Uterus (tissue), 4 donors: ENCODE measurements at places on chromosomes 4 and X.

DNA sequence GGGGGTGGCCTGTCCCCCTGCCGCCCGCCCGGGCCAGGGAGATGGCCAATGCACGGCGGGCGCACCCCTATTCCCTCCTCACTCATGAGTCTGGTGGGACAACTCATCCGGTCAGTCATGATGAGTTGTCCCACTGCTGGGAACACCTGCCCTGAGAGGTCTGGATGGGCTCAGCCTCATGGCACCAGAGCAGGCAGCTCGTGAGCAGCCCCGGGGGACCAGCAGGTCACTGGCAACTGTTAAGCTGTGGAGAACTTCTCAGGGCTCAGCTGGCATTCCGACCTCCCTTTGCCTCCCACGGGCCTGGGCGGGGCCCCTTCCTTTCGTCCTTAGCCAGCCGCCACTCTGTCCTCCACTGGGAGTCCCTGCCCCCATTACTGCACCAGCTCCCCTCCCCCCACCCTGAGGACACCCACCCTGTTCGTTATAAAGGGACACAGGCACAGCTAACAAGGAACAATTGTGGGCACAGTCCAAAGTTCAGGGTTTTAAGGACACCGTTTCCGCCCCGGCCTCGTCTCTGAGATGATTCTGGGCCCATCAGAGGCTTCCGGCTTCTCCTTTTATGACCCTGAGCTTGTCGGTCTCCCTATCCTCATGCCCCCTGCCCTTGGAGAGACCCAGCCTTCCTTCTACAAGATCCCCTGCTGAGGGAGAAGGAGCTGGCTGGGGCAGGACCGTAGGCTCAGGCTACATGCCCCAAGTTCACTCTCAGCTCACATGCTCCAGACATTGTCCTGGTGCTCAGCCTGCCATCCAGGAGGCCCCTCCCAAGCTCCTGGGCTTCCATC lies 14.6 kb upstream of the KIAA0232 start:
- H3K27ac ChIP-seq, result no peak overlapping the region
- H3K27me3 ChIP-seq, result no peaks in the 10 kb centered on the region
- H3K36me3 ChIP-seq, result no peaks in the 10 kb centered on the region
- DNase-seq, result no peak
- peaks cover 7% of the 10 kb centered on the region for H3K4me1 ChIP-seq
- no peak overlapping the region for H3K4me3 ChIP-seq

DNA sequence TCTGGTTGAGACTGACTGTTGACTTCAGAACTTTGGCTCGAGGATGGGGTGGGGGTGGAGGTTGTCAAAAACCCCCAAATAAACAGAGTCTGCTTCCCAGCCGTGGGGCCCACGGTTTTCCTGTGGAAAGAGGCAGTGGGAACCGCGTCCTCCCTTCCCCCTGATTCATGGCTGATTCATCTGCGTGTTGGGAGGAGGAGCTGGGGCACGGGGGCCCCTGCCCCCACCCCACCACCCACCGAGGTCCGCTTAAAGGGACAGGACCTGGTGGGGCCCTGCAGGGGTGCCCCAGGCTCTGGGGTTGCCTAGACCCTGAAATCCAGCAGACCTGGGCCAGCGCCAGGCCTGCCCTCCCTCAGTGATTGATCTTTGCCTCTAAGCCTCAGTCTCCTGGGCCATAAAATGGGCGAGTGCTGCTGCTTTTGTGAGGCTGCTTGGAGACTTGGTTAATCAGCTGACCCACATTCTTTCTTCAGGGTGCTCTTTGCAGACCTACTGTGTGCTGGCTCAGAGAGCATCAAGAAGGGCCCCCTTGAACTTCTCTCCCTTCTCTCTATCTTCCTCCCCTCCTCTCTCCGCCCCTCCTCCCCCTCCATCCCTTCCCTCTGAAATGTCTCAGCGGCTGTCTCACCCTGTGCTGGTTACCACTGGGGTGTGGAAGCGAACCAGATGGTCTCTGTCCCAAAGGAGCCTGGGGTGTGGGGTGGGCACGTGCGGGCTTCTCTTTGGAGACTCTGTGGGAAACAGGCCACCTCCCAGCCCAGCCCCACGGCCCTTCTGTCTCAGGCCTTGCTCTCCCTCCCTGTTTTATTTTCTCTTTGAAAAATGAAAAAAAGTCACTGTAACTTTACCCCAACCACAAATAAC lies 9.1 kb downstream of the HTRA3 start:
- no peaks in the 10 kb centered on the region for H3K36me3 ChIP-seq
- DNase-seq, result peak; percentile 80
- no peak overlapping the region for H3K4me3 ChIP-seq
- peak overlapping the region; percentile 65 for H3K27ac ChIP-seq
- H3K27me3 ChIP-seq, result no peaks in the 10 kb centered on the region

DNA sequence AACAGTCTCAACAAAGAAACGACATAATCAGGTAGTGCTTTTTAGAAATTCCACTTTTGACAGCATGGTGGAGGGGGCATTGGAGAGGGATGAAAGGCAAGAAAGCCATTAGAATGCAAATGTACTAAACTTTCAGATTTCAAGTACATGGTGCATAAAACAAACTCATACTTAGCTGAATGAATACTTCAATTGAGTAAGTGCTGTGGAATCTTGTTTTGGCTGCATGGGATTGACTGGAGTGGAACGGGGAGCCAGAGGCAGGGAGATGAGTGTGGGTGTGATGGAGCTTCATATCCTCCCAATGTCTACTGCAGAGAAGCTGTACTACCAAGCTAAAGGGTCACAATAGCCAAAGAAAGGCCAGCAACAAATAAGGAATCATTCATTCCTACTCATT lies 52.4 kb downstream of the USP46 start:
- H3K4me3 ChIP-seq, result no peak overlapping the region
- no peaks in the 10 kb centered on the region for H3K4me1 ChIP-seq
- H3K27ac ChIP-seq, result no peak overlapping the region
- no peak for DNase-seq
- no peaks in the 10 kb centered on the region for H3K27me3 ChIP-seq

GRCh38 chr4:172874944-172875343 lies 293.7 kb upstream of the GALNT7 start:
- H3K27me3 ChIP-seq, result no peaks in the 10 kb centered on the region
- no peak overlapping the region for H3K4me3 ChIP-seq
- peaks cover 3% of the 10 kb centered on the region for H3K4me1 ChIP-seq
- no peak for DNase-seq
- no peaks in the 10 kb centered on the region for H3K36me3 ChIP-seq

- no peak overlapping the region for H3K4me3 ChIP-seq
- H3K4me1 ChIP-seq, result no peaks in the 10 kb centered on the region
- H3K27me3 ChIP-seq, result no peaks in the 10 kb centered on the region
- no peaks in the 10 kb centered on the region for H3K36me3 ChIP-seq
These were observed 108.3 kb upstream of the DIAPH2 start for GRCh38 chrX:96576368-96576767.

DNA sequence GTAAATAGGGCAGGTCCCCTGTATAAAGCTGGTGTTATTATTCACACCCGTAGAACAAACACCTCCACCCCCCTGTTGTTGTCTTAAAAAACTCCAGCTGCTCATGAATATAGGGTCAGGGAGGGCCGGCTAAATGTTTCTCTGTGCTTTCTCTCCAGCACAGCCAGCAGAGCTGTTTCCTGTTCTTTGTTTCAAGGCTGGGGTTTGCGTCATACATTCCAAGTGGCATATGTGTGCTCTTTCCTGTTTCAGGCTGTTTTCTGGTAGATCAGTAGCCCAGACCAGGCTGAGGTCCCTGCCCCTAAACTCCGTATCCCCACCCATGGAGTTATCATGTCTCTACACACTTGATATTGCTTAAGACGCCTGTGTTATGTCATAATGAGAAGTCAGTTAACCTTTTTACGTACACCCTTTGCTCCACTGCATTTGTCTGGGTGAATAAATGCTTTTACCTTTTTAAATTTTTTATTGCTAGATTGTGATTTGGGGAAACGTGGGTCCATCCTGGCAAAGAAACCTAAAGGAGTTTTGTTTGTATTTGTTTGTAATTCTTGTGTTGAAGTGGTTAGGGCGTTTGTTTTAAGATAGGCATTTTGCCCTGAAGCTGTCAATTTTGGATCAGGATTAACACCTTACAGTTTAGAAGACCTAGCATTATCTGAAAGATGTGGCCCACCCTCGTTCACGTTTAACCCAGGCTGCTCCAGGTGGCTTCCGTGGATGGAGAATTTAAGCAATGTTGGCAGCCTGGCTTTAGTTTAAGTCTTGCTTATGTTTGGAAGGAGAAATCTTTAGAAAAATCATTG lies 3.3 kb downstream of the KLF3 start:
- H3K27me3 ChIP-seq, result no peaks in the 10 kb centered on the region
- peaks cover 29% of the 10 kb centered on the region for H3K4me1 ChIP-seq
- H3K4me3 ChIP-seq, result peak overlapping the region; percentile 95
- peak; percentile 74 for DNase-seq
- H3K36me3 ChIP-seq, result no peaks in the 10 kb centered on the region

GRCh38 chrX:24498975-24499374 lies 33.9 kb downstream of the PDK3 start:
- H3K36me3 ChIP-seq, result no peaks in the 10 kb centered on the region
- H3K4me1 ChIP-seq, result no peaks in the 10 kb centered on the region
- no peaks in the 10 kb centered on the region for H3K27me3 ChIP-seq

DNA sequence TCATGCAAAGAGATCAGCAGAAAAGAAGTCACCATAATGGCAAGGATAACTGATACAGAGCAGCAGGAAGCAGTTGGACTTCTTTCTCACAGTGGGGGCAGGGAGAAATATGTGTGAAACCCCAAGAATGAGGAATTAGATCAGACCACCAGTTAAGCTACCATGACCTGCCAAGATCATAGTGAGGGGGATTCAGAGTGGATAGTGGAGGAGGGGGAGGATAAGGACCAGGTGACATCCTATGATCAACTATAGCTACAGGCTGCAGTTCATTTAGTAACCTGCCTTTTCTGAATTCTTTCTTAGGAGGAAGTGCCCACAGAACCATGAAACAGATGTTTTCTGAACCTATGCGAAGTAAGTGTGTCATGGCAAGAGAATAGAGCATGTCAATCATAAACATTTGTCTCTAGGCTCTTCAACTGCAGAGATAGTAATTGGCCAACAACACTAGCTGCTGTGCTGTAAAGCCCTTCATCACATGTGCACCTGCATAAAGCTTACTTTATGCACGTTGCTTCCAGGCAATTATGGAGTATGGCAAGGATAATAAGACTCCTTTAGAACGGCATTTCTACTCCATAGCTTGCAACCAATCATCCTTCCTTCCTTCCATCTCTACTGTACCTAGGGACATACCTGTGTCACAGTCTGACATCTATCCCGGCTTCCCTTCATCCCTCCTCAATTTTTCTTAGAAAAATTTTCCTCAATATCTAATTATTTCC lies 329.7 kb downstream of the EPHA5 start:
- H3K4me1 ChIP-seq, result no peaks in the 10 kb centered on the region
- no peak overlapping the region for H3K27ac ChIP-seq

GRCh38 chr4:77201343-77201742 lies 44.3 kb downstream of the CCNG2 start:
- no peak overlapping the region for H3K27ac ChIP-seq
- H3K4me1 ChIP-seq, result no peaks in the 10 kb centered on the region
- DNase-seq, result no peak
- H3K27me3 ChIP-seq, result no peaks in the 10 kb centered on the region
- H3K36me3 ChIP-seq, result no peaks in the 10 kb centered on the region
- H3K4me3 ChIP-seq, result no peak overlapping the region

- no peak for DNase-seq
- H3K4me1 ChIP-seq, result no peaks in the 10 kb centered on the region
- H3K36me3 ChIP-seq, result no peaks in the 10 kb centered on the region
- no peak overlapping the region for H3K27ac ChIP-seq
These were observed 13.1 kb downstream of the TAB3 start for GRCh38 chrX:30875957-30876356.

DNA sequence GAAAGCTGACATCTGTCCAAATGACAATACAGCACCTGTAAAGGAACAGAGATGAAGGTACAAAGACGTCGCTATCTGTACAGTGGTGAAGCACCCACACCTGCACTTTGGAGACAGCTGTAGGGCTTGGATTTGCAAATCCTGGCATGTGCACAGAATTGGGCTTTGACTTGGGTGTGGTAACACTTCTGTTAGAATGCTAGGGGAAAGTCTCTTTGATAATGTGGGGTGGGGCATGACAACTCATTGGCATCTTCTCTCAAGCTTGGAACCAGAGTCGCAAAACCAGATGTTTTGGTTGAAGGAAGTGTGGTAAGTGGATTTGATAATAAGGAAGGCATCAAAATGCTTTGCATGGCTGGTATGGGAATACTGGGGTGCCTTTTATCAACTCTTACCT lies 55.5 kb downstream of the VCX3B start:
- H3K36me3 ChIP-seq, result no peaks in the 10 kb centered on the region
- no peaks in the 10 kb centered on the region for H3K27me3 ChIP-seq
- H3K4me3 ChIP-seq, result no peak overlapping the region
- no peak for DNase-seq
